Fibroblast of villous mesenchyme (primary cell): ENCODE measurements at places on chromosomes 4 and X. TPM values are rescaled to one million over a fixed set of nuclear protein-coding genes. Genes with fewer than 3 reads are reported as not detected.

The PLA2G12A gene
- total RNA-seq: 11.7 and 14.2 TPM in 2 replicates

The EDA gene
- total RNA-seq: under 0.01 TPM in 1 of 2 replicates, not detected in the other

The TSPAN7 gene
- not detected in 2 replicates for total RNA-seq

The GPR34 gene
- total RNA-seq: under 0.01 TPM in 1 of 2 replicates, not detected in the other

The TMEM144 gene
- 4.2 and 7.3 TPM in 2 replicates for total RNA-seq

The ZNF182 gene
- 3.2 and 4.3 TPM in 2 replicates for total RNA-seq

The TEX13C gene
- total RNA-seq: not detected in 2 replicates
